Psoas muscle (tissue), 8 donors: ENCODE measurements at places on chromosomes 5 and 9.

GRCh38 chr9:113298924-113299770 is 4.0 kb downstream of the RNF183 start:
- no peaks in the 10 kb centered on the region for H3K27me3 ChIP-seq
- no peak for DNase-seq
- no peaks in the 10 kb centered on the region for H3K36me3 ChIP-seq

DNA sequence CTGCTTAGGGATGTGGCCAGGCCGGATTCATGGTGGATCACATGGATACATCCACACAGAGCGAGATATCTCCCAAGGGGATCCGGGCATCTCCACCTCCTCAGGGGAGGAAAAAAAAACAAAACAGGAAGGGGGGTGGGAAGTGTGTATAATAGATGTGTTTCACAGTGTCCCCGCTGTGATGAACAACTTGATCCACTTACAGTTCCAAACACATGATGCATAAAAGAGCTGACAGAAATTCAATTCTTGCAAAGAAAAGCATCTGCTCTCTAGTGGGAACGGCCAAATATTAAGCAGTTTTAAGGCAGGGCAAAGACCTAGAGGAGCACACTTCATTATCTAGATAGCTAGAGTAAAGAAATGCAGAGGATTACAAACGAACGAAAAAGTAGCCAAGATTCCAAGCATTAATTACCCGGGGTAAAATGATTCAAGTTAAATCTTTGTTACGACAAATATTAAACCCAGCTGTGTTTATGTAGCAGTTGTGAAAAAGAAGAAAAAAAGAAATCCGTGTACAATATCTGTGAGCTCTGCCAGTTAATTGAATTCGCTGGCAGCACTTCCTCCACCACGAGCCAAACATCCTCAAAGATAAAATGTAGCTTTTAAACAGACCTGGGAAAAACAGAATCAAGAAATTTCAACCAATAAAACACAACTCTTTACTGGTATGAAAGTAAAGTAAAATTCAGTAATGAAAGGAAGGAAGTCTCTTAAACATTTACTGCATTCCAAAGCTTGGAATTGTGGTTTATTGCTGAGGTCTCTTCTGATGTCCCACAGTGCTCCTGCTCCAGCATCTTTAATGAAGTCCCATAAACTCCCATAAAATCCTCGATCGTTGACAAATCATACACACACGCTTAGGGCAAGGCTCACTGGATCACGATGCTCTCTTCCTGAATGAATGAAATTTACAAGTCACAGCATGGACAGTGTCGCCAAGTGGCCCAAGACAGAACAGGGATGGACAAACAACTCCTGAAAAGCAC is 213.0 kb downstream of the CRB2 start:
- no peaks in the 10 kb centered on the region for H3K36me3 ChIP-seq
- no peaks in the 10 kb centered on the region for H3K27me3 ChIP-seq
- DNase-seq: no peak
- no peak overlapping the region for H3K4me3 ChIP-seq

- peaks cover 8% of the 10 kb centered on the region for H3K27me3 ChIP-seq
- peak overlapping the region; percentile 59 for H3K4me3 ChIP-seq
- DNase-seq: no peak
Measured at GRCh38 chr9:137236936-137237421, 4.1 kb upstream of the TUBB4B start.

DNA sequence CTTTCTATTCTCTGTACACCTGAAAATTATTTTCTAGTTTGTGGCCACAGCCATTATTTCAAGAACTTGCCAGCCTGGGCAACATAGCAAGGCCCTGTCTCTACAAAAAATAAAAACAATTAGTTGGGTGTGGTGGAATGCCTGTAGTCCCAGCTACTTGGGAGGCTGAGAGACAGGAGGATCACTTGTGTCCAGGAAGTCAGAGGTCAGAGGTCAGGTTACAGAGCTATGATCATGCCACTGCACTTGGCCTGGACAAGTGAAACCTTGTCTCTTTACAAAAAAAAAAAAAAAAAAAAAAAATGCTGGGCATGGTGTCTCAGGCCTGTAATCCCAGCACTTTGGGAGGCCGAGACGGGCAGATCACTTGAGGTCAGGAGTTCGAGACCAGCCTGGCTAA is 58.3 kb downstream of the HMGCR start:
- no peaks in the 10 kb centered on the region for H3K27me3 ChIP-seq
- no peak overlapping the region for H3K27ac ChIP-seq
- no peaks in the 10 kb centered on the region for H3K4me1 ChIP-seq

DNA sequence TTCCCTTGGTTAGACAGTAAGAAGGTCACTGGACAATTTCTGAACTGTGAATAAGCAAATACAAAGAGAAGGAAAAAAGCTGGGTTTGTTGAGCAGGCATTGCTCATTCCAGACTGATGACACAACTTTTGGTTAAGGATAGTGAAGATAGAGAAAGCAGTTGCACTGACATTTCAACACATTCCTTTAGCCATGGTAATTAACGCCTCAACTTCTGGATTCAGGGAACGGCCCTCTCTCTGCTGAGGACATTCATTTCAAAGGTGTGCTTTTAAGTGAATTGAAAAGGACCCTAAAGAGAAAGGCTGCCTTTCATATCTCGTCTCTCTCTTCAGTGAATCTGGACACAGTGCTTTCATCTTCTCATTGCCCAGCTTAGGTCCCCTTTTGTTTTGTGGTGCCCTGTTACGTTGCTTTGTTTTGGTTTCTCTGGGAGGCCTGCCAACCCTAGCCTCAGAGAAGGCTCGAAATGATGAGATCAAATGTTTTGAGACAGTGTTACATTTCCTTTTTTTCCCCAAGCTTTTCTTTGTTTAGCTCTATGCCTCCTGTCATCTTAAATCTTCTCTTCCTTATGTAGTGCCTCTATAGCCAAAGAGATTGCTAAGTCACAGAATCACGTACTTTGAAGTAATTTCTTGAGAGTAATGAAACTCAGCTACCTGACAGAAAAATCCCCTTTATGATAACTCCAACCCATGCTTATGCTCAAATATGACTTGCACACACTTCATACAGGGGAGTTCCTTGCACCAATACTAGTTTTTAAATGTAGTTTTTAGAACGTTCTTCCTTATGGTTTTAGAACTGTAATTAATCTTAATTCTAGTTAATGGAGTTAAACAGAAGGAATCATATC is 94.4 kb upstream of the IFNE start:
- H3K4me3 ChIP-seq: no peak overlapping the region
- no peak overlapping the region for H3K27ac ChIP-seq
- DNase-seq: no peak
- no peaks in the 10 kb centered on the region for H3K27me3 ChIP-seq

DNA sequence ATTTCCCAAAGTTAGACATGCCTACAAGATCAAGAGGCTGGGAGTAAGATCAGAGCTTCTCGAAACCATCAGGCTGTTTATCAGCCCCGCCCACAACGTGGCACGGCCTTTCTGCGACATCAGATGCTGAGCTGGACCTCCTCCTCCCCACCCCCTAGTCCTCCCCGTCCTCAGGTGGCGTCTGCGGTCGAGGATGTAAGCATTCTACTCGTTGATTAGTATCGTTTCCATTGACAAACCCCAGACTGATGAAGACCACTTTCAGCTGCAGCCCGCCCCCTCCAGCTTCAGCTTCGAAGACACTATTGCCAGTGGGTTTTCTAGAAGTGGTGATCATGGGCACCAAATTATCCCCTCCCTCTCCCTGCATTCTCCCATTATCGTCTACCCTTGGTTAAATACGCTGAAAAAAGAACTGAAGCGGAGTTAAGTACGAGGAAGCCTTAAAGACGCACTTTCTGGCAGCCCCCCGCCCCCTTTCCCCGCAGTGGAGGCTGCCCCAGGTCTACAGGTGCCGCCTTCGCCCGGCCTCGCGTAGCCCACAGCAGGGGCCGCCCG is 1.1 kb downstream of the PPIC start:
- H3K4me1 ChIP-seq: peaks cover 8% of the 10 kb centered on the region
- no peaks in the 10 kb centered on the region for H3K27me3 ChIP-seq
- H3K27ac ChIP-seq: peak overlapping the region; percentile 90
- H3K4me3 ChIP-seq: peak overlapping the region; percentile 91

DNA sequence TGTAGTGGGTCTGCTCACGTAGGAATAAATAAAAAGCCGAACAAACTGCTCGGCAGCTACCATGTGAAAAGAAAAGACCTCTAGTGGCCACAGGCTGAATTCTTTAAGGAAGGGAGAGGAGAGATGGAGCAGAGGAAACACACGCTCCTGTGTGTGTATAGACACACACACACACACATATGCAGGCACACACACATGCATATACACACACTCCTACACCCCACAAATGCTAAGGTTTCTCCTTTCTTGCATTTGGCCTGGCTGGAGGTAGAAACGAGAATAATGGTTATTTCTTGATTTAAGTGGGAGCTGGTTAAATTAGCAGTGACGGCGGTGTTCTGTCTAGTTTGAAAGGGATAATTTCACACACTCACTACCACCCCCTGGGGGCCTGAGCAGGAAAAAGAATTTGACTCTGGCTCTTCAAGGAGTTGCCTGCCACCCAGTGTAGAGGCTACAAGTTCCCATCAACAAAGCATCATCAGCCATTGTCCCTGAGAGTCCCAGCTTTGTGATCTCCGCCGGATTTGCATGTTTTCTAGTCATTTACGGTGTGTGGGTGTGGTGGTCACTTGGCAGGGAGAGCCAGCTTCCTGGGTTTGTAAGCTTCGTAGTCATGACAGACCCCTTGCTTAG is at the start of gene INSYN2B:
Gene INSYN2B (minus strand): TSS at position 78 of the 636 bp plus-strand sequence. CDS start 96,597 bp downstream, outside the sequence.
- no peaks in the 10 kb centered on the region for H3K4me1 ChIP-seq
- no peak within 1 kb of the TSS for H3K27ac ChIP-seq
- no peaks in the 10 kb centered on the region for H3K36me3 ChIP-seq
- no peak within 1 kb of the TSS for H3K4me3 ChIP-seq
- peaks cover 7% of the 10 kb centered on the region for H3K27me3 ChIP-seq

DNA sequence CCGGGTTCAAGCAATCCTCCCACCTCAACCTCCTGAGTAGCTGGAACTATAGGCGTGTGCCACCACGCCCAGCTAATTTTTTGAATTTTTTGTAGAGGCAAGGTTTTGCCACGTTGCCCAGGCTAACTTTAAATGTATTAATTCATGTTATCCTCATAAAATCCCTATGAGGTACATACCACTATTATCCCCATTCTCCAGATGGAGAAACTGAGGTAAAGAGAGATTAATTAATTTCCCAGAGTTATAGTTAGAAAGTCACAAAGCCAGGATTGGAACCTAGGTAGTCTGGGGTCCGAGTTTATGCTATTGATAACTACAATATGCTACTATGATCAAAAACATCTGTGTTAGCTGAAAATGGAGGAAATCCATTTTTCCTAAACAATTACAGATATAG is 31.9 kb upstream of the GOLPH3 start:
- no peaks in the 10 kb centered on the region for H3K36me3 ChIP-seq
- H3K4me3 ChIP-seq: no peak overlapping the region
- no peak overlapping the region for H3K27ac ChIP-seq
- no peak for DNase-seq

DNA sequence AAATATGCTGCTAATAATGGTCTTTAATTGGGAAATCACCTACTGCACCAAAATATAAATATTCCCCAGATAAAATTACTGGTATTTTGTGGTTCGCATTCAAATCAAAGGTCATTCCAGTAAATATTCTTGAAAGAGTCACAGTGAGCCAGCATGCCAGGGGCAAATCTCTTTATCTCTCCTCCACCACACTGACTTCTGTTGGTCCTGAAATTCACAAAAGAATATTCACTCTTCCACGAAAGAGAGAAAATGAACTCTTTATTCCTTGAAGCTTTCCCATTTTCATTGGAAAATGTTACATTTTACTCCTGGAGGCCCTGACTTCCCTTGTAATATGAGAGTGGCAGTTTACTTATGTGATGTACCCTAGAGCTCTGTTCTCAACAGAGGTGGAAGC is 39.7 kb downstream of the ZNF366 start:
- H3K4me1 ChIP-seq: peaks cover 51% of the 10 kb centered on the region
- no peak for DNase-seq
- H3K4me3 ChIP-seq: no peak overlapping the region
- peak overlapping the region; percentile 53 for H3K27ac ChIP-seq
- H3K36me3 ChIP-seq: no peaks in the 10 kb centered on the region

GRCh38 chr5:170882345-170882744 is 20.5 kb downstream of the RANBP17 start:
- H3K27me3 ChIP-seq: no peaks in the 10 kb centered on the region
- no peak overlapping the region for H3K27ac ChIP-seq
- no peaks in the 10 kb centered on the region for H3K4me1 ChIP-seq
- DNase-seq: no peak
- no peak overlapping the region for H3K4me3 ChIP-seq
- H3K36me3 ChIP-seq: no peaks in the 10 kb centered on the region

DNA sequence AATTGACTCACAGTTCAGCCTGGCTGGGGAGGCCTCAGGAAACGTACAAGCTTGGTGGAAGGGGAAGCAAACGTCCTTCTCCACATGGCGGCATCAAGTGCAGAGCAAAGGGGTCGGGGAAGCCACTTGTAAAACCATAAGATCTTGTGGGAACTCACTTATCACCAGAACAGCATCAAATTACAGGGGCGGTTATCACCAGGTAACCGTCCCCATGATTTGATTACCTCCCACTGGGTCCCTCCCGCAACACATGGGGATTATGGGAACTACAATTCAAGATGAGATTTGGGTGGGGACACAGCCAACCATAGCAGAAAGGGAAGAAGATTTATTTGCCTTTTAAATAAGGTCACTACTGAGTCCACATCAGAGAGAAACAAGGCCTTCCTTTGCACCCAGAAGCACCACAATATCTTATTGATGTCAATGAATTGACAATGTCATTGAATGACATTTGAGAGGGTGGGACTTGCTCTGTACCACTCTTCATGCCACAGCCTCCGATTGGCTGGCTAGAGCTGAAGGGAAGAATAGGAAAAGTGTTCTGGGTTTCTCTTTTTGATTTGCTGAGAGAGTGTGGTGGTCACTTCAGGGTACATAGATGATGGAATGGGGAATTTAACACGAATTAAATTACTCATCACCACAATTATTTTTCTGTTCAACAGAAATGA is 11.0 kb downstream of the SKP2 start:
- DNase-seq: no peak
- H3K4me1 ChIP-seq: no peaks in the 10 kb centered on the region
- no peak overlapping the region for H3K4me3 ChIP-seq
- H3K27ac ChIP-seq: no peak overlapping the region

DNA sequence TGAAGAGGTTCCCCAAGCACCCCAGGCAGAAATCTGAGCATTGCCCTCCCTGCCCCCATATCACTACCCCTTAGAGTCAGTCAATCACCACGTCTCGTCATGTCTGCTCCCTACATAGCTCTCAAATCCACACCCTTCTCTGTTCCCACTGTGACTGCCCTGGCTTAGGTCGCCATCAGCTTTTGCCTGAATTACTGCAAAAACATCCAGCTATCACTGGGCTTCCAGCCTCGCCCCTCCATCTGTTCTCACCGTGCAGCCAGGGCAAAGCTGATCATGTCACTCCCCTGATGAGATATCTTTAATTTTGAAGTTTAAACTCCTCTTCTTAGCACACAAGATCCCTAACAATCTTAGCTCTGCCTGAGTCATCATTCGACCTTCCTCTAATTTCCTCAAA is 89.6 kb upstream of the TBC1D2 start:
- no peak overlapping the region for H3K4me3 ChIP-seq
- no peaks in the 10 kb centered on the region for H3K27me3 ChIP-seq
- no peaks in the 10 kb centered on the region for H3K36me3 ChIP-seq
- H3K4me1 ChIP-seq: no peaks in the 10 kb centered on the region
- no peak overlapping the region for H3K27ac ChIP-seq
- no peak for DNase-seq
